H4 (cell line): ENCODE measurements at places on chromosomes 7 and 10. TPM values are rescaled to one million over a fixed set of nuclear protein-coding genes. Genes with fewer than 3 reads are reported as not detected.

GRCh38 chr7:80318081-80318480 is 183.4 kb downstream of the GNAI1 start:
- no peak for DNase-seq

GRCh38 chr10:15791816-15792524 is 68.3 kb downstream of the MINDY3 start:
- no peak for DNase-seq

DNA sequence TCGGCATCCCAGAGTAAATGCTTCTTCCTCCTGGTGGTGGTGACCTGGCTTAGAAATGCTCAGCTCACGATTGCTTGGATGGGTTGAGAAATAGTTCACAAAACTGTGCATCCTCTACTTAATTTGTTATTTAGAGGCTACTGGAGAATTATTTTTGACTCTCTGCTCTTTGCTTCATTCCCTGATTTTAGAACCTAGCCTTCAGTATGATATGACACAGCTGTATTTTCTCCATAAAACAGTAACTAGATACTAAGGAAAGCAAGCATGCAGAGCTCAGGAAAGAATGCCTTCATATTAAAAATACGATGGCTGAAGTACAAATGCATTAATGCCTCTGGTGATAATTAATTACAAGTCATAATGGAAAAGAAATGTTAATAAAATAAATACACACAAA is 602.0 kb upstream of the COBL start:
- no peak for DNase-seq

DNA sequence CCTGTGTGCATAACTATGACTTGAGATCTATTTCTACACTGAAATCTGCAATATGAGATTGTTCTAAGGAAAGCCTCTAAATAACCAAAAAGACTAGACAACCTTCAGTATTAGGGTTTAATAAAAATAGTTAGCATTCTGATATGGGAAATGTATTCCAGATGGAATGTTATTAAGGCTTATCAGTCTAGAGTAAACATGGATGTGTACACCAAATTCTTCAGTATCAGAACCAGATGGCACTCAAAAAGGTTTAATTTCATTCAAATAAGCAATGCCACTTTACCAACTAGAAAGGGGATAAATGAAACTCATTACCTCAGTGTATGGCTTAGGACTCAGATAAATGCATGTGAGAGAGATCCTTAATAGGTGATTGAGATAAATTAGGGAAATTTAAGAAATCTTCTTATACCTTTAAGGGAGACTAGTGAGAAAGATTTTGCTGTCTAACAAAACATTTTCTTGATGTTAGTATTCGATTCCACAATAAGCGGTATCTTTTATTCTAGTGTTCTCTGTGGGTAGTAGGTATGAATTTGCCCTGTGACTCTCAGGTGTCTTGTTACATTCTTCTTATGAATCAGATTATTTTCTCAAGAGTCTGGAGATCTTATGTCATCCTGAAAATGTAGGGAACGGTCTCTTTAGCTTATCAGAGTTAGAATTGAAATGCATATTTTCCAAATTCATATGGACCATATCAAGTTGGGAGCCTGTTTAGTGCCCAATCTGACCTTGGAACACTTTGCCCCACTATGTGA is 159.2 kb downstream of the PRKG1 start:
- no peak for DNase-seq

GRCh38 chr10:824497-824896 is 107.0 kb downstream of the LARP4B start:
- DNase-seq, result no peak

- DNase-seq, result peak; percentile 63
Measured at GRCh38 chr7:115851291-115851690, 179.3 kb downstream of the TFEC start.

TEX36 gene
- not detected in 2 replicates for total RNA-seq

NEUROD6 gene
- not detected in 2 replicates for total RNA-seq
